Stimulated activated CD4-positive, alpha-beta T cell treated with anti-CD3 and anti-CD28 coated beads, TNF-alpha, amount 100 ng/mL, for 48 hours (primary cell): ENCODE measurements at places on chromosomes 7 and 10.

DNA sequence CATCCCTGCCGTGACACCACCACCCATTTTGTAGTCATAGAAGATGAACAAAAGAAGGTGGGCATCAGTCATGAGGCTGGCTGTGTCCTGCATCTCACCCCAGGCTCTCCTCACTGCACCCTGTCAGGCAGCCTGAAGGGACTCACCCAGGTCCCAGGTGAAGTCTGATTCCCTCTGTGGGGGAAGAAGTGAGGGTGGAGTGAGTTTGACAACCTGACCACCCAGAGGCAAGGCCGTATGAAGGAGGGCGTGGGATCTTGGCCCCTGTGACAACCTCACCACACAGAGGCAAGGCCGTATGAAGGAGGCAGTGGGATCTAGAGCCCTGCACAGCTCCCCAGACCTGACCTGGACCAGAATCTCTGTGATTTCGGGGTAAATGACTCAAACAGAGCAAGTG lies 152.5 kb downstream of the DIP2C start:
- no peak for DNase-seq

- DNase-seq: no peak
These were observed 76.6 kb upstream of the ABI1 start for GRCh38 chr10:26937371-26937770.

- no peak for DNase-seq
These were observed 114.2 kb downstream of the ZMIZ1 start for GRCh38 chr10:79182781-79183467.

- no peak for DNase-seq
These were observed 1.3 kb upstream of the ACHE start for GRCh38 chr7:100896732-100897608.

DNA sequence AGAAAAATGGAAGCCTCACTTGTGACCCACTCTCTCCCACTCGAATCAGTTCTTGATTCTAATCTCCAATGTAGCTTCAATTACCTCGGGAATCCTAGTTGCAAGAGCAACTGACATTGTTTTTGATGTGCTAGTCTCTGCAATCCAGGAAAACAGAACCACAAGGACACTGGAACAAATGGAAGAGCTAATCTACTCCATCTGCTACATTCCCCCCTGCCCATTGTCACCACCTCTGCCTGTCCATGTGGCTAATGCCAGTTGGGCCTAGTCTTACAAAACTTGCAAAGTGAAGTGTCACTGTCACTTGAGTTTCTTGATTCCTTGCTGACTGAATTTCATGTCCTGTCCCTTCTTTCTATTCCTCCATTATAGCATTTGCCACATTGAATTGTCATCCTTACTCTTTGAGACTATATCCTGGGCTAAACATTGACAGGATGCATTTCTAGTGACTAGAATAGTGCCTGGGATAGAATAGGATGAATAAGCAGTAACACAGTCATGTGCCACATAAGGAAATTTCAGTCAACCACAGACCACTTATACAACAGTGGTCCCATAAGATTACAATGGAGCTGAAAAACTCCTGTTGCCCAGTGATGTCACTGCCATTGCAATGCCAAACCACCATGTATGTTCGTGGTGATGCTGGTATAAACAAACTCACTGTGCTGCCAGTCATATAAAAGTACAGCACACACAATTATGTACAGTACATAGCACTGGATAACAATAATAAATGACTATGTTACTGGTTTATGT lies 13.5 kb downstream of the GCC1 start:
- DNase-seq: no peak

- DNase-seq: no peak
These were observed 183.4 kb downstream of the PRKCQ start for GRCh38 chr10:6396652-6397051.

DNA sequence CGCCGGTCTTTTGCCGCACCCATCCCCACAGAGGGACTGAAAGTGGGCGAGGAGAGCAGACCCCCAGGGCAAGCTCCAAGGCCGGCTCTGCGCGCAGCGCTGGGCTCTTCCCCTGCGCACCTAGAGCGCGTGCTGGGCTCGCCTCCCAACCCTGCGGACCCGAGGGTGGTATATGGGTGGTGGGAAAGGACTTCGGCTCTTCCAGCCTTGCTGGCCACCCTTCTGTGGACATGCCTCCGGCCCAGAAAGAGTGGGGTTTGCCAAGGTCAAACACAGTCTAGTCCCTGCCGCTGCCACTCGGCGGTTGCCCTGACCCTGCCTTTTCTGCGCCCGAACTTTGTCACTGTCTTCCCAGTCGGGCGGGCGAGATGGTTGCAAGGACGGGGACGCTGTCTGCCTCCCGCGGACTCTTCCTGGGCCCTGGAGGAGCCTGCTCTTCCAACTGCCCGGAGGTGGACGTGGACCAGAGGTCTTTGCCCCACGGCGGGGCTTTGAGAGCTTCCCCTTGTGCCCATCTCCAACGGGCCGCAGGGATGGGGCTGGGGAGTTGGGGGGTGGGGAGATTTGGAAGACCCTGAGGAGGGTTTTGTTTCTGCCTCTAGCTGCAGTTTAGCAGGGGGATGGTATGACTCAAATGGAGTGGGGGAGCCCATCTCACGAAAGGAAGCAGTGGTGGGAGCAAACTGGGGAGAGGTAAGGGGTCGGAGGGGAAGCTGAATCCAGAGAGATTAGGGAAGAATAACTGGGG lies 1.5 kb downstream of the ADCY1 start:
- no peak for DNase-seq
